ENCODE measurements at places on chromosomes 12 and 14.

GRCh38 chr14:23068789-23069412 is 11.6 kb upstream of the CDH24 start:
- no peak for DNase-seq

DNA sequence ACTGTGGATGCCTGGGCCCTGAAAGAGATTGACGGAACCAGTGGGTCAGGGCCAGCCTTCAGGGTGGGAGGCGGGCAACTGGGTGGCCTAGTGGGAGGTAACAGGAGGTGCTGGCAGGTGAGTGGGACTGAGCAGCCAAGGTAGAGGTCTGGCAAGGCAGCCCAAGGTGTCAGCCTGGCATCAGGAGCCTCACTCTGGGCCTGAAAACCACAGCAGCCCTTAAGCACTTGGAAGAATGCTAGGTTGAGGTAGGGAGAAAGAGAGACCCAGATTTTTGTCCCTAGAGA is 315.8 kb upstream of the PRICKLE1 start:
- DNase-seq: no peak

- DNase-seq: peak; percentile 67
Measured at GRCh38 chr12:131896080-131896810, 1.8 kb downstream of the ULK1 start.

- no peak for DNase-seq
Measured at GRCh38 chr12:78531831-78532458, 332.6 kb upstream of the SYT1 start.

GRCh38 chr12:122903693-122904034 is 7.7 kb upstream of the VPS37B start:
- no peak for DNase-seq

DNA sequence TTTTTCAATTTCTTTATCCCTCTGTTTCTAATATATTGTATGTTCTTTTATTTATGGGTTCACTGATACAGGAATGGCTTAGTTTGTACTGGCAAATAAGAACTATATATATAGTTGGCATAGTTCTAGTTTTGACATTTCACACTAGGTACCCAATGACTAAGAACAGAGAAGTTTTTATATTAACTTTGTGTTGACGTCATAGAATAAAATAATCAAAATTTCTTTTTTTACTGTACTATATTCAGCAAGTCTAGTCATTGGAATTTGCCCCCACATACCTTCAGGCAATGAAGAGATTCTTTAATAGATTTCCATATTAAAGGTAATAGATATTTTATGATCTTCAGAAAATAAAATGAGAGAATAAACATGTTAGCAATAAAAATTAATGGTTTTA is 713.2 kb downstream of the NOVA1 start:
- DNase-seq: no peak

GRCh38 chr12:119385659-119386058 is 51.1 kb downstream of the CCDC60 start:
- no peak for DNase-seq

GRCh38 chr12:58529114-58529665 is 391.1 kb downstream of the LRIG3 start:
- DNase-seq: no peak

DNA sequence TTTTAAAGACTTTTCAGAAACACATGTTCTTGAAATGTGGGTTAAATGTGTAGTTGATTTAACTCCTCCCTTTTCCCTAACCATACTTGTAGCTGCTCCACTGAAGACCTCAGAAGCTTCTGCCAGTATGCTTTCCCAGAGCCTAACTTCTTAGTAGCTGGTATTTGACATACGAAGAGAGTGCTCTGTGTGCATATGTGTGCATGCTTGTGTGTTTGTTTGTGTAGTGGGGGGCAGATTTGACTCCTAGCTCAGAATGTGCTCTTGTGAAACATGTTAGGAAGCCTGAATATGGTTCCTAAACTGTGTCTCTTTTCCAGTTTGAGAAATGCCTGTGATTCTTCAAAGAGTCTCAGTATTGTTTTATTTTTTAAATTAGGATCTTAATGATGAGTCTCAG is 420.4 kb downstream of the PCNX1 start:
- no peak for DNase-seq

DNA sequence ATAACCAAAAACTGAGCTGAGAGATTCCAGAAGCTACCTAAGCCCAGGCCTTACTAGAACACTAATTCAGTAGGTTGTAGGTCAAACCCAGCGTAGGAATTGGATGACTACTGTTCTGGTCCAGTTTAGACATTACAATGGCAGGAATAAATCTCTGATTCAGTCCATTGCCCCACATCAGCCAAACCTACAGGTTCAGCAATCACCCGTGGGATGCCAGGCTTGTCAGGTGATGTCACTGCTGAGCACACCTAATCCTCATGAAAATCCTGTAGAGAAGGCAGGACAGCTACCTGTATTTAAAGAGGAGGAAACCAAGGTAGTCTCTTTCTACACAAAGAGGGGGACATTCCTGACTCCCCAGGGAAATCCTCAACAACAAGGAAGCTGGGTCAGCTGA is 63.7 kb downstream of the RFX4 start:
- DNase-seq: no peak

DNA sequence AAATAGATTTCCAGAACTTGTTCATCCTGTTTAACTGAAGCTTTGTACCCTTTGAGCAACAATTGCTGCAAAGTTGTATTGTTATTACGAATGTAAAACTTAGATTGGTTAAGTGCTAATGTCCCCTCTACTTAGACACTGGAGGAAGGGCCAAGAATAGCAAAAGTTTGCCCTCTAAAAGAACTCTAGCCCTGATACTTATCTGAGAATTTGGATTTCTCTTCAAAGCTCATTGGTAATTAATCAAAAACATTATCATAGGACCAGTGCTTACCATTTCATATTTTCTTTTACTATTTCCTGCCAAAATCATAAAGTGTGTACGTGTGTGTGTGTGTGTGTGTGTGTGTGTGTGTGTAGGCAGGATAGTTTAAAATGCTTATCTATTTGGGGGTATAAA is 58.2 kb downstream of the LMNTD1 start:
- no peak for DNase-seq

GRCh38 chr12:4569261-4569660 is 7.3 kb downstream of the DYRK4 start:
- no peak for DNase-seq

DNA sequence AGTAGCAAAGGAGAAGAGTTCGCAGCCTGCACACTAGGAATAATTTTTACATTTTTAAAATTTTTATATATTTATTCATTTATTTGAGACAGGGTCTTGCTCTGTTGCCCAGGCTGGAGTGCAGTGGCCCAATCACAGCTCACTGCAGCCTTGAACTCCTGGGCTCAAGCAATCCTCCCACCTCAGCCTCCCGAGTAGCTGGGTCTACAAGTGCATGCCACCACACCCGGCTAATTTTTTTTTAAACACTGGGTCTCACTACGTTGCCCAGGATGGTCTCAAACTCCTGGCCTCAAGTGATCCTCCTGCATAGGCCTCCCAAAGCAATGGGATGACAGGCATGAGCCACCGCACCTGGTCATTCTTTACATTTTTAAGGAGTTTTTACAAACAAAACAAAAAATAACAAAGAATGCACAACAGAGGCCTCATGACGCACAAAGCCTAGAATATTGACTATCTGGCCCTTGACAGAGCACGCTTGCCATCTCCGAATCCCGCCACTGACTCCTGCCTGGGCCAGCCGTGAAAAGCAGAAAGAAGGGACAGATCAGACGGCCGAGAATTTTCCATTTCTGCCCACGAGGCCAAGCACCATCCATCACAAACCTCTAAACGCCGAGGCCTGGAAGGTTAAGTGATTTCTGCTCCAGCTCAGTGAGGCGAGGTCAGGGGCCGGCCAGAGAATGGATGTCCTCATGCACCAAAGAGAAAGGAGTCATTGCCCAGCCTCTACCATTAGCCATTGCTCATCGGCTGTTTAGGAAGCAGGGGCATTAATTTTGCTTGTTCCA is 120.0 kb downstream of the SCARB1 start:
- DNase-seq: no peak

- peak; percentile 1 for DNase-seq
Measured at GRCh38 chr14:75559451-75560222, 18.8 kb upstream of the FLVCR2 start.

- no peak for DNase-seq
Measured at GRCh38 chr12:51174501-51174900, 1.6 kb upstream of the TFCP2 start.

DNA sequence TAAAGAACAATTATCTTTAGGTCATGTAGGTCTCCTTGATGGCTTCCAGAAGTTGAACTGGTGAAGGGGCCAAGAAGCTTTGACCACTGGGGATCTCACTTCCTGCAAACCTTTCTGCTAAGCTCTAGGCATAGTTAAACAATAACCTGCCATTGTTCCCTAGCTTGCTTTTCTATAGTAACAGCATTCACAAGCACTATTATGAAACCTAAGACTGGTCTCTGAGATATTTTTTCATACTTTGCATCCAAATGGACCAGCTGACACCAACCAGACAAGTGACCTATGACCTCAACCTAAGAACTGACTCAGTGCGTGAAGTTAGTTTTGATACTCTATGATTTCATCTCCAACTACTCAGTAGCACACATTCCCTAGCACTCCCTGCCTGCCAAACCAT is 129.1 kb downstream of the PTPRB start:
- no peak for DNase-seq

GRCh38 chr14:92473261-92473968 is 40.2 kb upstream of the RIN3 start:
- no peak for DNase-seq

DNA sequence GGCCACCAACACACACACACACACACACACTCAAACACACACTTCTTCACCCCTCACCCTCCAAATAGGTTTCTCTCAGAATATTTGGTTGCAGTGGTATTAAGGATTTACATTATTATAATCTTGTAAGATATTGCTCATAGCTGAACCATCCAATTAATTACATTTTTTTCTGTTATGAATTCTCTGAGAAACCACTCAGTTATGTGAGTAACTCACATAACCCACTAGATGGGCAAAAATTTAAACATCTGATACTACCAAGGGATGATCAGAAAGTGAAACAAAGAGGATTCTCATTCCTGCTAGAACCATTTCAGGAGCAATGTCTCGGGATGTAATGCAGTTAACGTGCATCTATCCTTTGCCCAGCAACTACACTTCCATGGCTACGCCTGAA is 31.6 kb downstream of the TMTC1 start:
- DNase-seq: no peak

- no peak for DNase-seq
Measured at GRCh38 chr14:100525615-100526014, 61.6 kb downstream of the BEGAIN start.

DNA sequence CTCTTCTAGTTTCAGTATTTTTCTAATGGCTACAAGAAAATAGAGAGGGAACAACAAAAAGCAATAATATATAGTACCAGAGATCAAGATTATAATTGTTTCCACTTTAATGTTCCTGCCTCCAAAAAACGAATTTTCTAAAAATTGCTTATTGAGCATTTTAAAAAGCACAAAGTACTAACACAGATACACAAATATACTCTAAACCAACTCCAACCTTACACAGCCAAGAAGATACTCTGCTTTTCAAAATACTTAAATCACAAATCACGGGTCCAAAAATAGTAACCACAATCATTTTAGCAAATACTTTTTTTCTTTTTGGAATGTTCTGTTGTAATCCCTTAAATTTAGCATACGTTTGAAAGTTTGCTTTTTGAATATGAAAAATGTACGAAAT is 2.0 kb downstream of the YAF2 start:
- no peak for DNase-seq

DNA sequence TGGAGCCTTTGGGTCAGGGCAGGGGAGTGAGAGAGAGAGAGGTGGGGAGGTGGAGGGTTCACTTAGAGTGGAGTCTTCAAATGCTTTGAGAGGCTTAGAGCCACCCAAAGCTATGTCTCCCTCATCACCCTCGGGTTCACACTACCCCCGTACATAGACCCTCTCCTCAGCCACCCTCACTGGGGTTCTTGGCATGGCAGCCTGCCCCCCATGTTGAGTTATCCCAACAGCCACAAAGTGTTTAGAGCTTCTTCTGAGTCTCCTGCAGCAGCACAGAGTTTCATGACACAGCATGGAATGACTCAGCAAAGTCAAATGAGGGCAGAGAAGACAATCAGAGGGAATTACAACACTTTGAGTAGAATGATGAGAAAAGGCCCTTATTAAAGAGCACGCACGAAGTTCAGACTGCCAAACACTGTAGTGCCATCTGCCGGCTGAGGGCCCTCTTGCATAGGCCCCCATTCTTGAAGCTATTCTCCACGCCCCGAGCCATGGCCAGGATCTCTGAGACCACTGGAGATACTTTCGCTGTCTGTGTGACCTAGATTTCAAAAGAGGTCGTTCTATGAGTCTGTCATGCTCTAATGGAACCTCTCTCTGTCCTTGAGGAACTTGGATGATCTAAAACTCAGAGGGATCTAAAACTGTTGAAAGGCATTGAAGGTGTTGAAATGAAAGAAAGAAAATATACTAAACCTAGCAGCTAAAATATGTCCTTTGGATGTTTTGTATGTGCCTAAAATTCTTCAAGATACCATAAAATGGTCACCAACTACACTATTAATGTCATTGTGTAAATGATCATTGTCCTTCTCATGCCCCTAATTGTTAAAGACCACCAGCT is 221.9 kb downstream of the PELI2 start:
- DNase-seq: peak; percentile 89

DNA sequence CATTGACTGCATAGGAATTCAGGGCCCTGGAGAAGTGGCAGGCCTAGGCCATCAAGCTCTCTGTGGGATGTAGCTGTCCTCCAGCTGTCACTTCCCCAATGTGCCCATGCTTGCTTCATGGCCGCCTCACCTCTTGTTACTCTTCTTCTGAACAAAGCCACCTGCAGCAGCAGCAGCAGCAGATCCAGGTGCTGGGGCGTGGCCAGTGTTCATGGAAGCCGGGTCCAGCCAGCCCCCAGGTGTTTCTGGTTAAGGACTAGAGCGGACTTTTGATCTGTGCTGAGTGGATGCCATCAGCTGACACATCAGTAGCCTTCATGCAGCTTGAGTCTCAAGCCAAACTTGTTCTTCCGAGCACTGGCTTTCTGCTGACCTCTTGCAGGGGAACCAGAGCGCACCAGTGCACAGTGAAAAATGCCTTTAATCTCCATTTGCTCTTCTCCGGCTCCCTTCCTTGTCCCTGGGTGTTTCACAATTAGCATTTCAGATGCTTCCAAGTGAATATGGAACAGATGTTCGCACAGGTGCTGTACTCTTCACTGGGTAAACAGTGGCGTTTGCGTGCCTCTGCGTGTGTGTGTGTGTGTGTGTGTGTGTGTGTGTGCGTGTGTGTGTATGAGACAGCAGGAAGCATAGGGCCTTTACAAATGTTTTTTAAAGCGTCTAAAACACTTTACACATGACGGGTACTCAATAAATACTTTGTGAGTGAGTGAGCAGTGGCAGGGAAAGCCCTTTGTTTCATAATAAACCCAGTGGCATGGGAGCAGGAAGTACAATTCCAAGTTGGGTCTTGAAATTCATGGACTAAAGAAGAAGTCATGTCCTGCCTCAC is 20.1 kb downstream of the TPCN1 start:
- DNase-seq: peak; percentile 96

GRCh38 chr12:95443459-95443858 is 30.5 kb upstream of the METAP2 start:
- DNase-seq: no peak

DNA sequence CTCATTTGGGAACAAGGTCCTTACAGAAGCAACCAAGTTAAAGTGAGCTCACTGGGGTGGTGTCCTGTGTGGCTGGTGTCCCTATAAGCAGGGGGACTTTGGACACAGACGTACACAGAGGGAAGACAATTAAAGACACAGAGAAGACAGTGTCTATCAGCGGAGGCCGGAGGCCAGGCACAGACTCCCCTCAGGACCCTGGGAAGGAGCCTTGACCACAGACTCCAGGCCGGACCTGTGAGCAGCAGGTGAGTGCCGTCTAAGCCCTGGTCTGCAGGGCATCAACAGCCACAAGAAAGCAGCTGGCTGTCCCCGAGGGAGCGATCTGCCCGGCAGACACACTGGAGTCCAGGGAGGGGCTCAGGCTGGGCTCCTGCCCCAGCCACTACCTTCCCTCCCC is 219.1 kb upstream of the C14orf180 start:
- no peak for DNase-seq

Measured in kidney glomerular epithelial cell (primary cell).